ENCODE measurements at places on chromosomes 3 and 15. TPM values are rescaled to one million over a fixed set of nuclear protein-coding genes. Genes with fewer than 3 reads are reported as not detected.
A peak's percentile ranks its signal among the peaks of the same experiment; 100 is the strongest.

GRCh38 chr15:41546851-41547786 is 3.1 kb upstream of the RPAP1 start:
- no peak for DNase-seq

Gene HCLS1
- polyA plus RNA-seq = 45.9 TPM

GRCh38 chr3:25386686-25387255 is 41.3 kb upstream of the RARB start:
- DNase-seq = no peak

Gene ITGA11
- polyA plus RNA-seq = 34.5 TPM

Gene AADACL2
- not detected for polyA plus RNA-seq

Gene SLC9C1
- polyA plus RNA-seq = 0.07 TPM

- DNase-seq = no peak
Measured at GRCh38 chr3:40116478-40117177, 192.9 kb upstream of the EIF1B start.

- no peak for DNase-seq
Measured at GRCh38 chr3:126465928-126466544, 9.7 kb downstream of the ZXDC start.

Gene STARD5
- 6.3 TPM for polyA plus RNA-seq

- DNase-seq = no peak
Measured at GRCh38 chr3:194937144-194937543, 251.5 kb downstream of the FAM43A start.

- no peak for DNase-seq
Measured at GRCh38 chr15:98294126-98294525, 333.6 kb downstream of the ARRDC4 start.

- peak; percentile 73 for DNase-seq
Measured at GRCh38 chr3:66276705-66277274, 56.0 kb downstream of the SLC25A26 start.

Gene GOLGA6A
- polyA plus RNA-seq = 0.04 TPM

DNA sequence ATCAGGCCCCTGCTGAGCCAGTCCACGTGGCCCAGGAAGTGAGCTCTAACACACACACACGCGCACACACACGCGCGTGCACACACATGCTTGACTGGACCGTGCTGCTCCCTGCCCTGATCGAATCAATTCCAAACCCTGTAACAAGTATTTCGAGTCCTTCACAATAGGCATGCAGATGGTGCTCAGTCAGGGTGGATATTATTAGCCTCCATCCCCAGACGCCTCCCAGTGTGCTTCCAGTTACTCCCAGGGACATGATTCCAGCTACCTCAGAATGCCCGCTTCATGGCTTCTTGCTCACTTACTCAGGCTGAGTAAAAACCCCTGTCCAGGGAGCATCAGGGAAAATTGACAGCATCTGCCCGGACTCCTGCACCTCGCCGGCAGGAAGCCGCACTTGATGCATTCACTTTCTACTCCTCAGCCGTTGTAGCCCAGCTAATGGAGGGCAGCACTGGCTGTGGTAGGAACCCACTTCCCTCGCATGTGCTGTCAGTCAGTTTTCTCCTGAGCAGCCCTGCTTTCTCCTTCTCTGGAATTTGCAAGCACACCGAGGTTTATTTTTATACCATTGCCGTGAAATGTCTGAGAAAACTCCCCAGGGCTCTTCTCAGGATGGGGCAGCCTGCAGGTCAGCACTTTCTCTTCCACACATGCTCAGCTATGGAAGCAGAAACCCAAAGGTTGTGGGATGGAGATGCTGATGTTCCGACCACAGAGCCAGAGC is 126.1 kb upstream of the ABHD17C start:
- DNase-seq = no peak

DNA sequence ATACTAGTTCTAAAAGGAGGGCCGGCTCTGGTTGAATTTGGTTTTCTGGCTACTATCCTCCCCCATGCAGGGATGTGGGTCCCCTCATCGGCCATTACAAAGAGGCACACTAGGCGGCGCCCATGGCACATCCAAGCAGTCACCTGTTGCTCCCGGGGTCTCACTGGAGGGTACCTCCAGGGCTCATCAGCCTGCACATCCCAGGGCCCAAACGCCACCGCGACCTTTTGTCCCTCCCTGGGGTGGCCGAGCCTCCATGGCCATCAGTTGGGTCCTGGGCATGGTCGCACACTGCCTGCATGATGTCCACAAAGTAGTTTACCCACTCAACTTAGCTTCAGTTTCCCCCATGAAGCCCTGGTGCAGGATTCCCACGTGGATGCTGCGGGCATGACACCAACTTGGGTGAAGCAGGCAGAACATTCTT is 28.3 kb downstream of the IDH3A start:
- no peak for DNase-seq

Gene CNTN3
- polyA plus RNA-seq = 1.3 TPM

Gene CYP8B1
- not detected for polyA plus RNA-seq

- no peak for DNase-seq
Measured at GRCh38 chr3:149702691-149703441, 45.0 kb upstream of the WWTR1 start.

- no peak for DNase-seq
Measured at GRCh38 chr3:169350228-169350627, 313.3 kb downstream of the MECOM start.

GRCh38 chr3:135141160-135141559 is 346.1 kb downstream of the EPHB1 start:
- no peak for DNase-seq

DNA sequence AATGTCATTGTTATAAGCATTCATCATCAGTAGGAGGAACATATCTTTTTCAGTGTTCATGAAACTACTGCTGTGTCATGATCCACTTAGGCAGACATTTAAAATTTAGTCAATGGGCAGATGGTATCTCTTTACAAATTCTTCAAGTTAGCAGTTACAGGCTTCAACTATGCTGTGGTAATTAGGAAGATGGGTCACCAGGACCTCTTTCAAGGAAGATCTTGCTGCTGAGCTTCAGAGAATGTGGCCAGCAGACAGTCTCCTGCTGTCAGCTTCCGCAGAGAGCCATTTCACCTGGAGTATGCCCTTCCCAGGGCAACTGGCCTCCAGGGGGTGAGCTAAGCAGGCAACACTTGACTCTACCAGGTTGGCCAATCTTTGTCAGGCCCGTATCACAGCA is 19.4 kb downstream of the IFT57 start:
- no peak for DNase-seq

Gene OR5H14
- not detected for polyA plus RNA-seq

Gene PARP14
- polyA plus RNA-seq = 23.2 TPM

DNA sequence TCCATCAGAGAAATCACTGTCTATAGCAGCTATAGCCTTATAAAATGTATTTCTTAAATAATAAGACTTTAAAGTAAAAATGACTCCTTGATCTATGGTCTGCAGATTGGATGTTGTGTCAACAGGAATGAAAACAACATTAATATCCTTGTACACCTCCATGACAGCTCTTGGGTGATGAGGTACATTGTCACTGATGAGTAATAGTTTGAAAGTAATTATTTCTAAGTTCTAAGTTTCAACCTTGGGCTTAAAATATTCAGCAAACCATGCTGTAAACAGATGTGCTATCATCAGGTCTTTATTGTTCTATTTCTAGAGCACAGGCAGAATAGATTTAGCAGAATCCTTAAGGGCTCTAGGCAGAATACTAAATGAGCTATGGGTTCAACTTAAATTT is 568.2 kb upstream of the BCHE start:
- DNase-seq = no peak

GRCh38 chr3:61922118-61922517 is 360.7 kb downstream of the PTPRG start:
- DNase-seq = no peak

Gene SLC7A14
- 0.07 TPM for polyA plus RNA-seq

DNA sequence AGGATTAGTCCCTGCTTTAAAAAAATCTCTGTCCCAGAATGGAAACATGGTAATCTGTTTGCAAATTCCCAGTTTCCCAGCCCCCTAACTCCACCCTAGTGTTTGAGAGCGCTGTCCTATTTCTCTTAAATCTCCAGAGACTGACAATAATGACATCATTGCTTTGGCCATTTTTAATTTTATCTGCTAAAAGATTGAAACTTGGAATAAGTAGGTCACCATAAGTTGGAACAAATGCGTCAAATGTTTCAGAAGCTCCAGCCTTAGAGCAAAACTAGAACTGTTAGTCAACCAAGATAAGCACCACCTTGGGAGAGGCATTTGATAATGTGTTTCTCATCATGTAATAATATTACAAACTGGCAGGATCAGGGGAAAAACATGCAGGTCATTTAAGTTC is 25.7 kb upstream of the MB21D2 start:
- DNase-seq = no peak

DNA sequence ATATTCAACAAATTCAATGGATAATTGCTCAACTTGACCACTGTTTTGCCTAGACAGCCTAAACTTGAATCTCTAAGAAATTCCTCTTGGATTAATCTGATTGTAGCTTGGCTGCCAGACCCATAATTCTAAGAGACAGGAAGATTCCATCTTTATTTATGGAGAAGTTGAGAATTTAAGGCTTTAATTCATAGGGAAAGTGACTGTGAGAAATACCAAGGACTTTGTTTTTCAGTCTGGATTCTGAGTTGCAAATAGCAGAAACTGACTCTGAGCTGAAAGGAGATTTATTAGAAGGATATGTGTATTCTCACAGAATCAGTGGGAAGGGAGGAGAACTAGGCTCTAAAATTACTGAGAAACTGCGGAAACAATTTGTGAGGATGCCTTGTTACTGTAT is 195.7 kb downstream of the OXSM start:
- DNase-seq = no peak

GRCh38 chr15:28955160-28955992 is 69.6 kb downstream of the APBA2 start:
- peak; percentile 15 for DNase-seq

DNA sequence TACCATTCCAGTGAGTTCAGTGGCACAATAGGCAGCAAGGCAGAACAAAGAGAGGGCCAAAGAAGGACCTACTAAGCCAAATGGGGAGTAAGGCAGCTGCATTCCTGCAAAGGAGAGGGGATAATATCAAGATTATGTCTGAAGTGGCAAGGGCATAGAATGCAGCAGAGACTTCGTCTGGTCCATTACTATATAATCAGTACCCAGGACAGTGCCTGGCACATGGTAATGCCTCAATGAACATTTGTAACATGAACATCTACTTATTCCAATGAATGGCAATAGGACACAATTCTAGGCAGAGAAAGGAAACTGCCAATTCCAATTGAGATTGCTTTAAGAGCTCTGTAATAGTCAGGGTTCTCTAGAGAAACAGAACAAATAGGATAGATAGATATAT is 82.1 kb upstream of the STAC start:
- DNase-seq = no peak

Gene LPP
- polyA plus RNA-seq = 15.9 TPM

DNA sequence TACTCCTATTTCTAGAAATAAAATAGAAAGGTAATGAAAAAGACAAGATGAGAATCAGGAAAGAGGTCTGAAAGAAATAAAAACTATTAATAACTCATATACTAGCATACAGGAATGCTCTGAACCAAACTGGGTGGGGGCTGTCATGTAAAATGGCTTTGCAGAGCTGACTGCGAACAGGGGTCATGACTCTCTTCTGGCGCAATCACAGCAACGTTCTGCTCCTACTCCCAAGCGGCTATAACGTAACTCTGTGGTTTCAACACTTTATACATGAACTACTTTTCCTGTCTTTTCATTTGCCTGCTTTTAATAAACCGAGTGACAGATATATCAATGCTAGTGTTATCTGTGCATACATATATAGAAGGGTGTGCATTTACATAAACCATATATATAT is 116.7 kb downstream of the DLG1 start:
- no peak for DNase-seq

GRCh38 chr3:114884213-114884923 is 262.7 kb downstream of the ZBTB20 start:
- no peak for DNase-seq

Gene UROC1
- 0.06 TPM for polyA plus RNA-seq

DNA sequence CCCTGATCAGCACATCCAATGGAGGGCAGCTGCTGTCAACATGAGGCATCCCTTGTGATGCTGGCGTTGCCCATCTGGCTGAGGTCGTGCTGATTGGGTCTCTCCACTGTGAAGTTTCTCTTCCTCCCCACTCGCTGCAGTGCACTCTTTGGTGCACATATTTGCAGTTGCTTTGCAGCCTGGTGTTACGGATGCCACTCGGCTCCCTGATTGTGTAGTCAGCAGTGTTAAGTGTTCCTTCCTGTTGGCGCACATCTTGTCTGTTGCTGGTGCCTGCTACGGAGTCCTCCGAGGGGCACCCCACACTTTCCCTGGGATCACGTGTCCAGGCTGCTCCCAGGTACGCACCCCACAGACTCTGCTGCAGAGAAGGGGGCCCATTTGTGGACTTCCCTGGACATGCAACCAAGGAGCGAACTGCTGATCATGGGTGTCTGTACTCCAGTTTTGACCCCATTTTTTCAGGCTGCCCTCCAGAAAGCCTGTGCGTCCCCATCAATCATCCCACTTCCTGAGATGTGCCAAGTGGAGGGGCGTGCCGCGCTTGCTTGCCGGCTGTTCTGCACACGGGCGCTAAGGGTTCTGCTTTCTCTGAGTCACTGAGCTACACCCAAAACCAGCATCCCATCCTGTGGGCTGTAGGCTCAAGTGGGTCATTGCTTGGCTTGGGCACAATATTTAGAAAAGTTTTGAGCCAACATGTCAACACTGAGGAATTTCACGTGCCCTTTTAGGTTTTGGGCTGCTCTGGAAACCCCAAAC is 98.6 kb downstream of the FBLN2 start:
- DNase-seq = no peak

Gene ZNF80
- not detected for polyA plus RNA-seq

DNA sequence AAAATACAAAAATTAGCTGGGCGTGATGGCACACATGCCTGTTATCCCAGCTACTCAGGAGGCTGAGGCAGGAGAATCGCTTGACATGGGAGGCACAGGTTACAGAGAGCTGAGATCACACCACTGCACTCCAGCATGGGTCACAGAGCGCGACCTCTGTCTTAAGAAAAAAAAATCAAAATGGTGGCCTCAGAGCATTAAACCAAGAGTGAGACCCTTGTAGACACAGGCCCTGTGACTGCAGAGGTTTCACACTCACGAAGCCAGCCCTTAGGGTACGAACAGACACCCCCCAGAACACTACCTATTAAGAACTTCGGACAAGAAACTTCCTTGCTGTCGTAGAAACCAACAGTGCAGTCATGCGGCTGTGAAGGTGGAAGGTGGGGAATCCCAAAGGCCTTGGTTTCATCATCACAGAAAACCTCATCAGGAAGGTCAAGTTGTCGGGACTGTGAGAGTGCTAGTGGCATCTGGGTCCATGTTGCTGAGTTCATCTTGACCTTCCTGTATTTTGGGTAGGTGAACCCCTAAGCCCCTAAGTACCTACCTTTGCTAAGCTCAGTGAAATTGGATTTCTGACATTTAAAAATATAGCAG is 4.8 kb upstream of the PDE8A start:
- no peak for DNase-seq

Gene CD80
- 0.73 TPM for polyA plus RNA-seq

DNA sequence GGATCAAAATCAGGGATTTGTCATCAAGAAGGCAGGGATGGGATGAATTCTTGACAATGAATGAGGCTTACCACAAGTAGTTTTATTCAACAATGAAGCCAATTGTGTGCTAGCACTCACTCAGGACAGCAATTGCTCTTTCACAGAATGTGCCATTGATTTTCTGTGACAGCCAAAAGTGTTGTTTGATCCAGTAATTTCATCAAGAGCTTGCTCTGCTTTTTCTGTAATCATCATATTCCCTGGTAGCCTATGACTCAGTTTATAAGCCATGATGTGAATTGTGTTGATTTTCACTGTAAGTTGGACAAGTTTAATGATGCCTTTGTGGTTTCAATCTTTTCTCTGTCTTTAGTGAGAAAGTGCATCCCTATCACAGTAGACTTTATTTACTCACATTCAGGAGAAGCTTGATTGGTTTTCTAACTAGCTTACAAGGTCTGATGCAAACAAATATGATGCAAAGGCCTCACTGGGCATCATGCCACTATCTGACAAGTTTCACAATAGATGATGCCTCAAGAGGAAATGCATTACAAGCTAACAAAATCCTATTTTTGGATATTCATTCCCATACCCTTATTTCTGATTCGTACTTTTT is 13.6 kb upstream of the CSRNP1 start:
- DNase-seq = no peak

All from ovary (tissue), 10 donors.